ENCODE measurements at places on chromosomes 3 and 15.

- DNase-seq, result no peak
These were observed 152.4 kb upstream of the CGNL1 start for GRCh38 chr15:57223887-57224286.

DNA sequence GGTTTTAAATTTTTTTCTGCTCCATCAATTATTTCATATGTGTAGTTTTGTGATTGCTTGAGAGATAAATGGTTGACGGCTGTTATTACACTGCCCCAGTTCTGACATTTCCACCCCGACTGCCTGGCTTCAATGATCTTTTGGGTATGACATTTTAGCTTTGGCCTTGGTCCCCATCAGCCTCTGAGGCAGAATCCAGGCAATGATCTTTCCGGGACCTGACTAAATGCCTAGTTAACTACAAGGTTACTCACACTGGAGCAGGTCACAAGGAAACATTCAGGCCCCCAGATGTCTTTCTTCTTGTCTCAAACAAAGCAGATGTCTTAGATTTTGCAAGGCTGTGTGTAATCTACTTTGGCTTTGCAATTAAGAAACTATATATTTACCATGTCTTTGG lies 61.1 kb upstream of the TMCO5A start:
- no peak for DNase-seq

DNA sequence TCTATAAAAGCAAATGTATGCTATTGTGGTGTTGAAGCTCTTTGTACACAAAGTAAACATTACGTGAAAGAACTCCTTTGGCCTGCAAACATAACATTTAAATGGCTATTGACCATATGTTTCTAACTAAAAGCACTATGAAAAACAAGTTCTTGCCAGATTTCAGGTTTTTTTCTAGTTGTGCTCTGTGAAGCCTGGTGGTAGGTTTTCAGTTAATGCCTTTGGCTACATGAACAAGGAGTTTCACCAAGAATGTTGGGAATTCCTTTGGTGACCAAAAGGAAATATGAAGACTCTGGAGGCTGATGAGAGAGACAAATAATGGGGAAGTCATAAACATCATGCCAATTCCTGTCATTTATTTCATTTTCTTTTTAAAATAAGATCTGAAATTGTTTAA lies 66.0 kb downstream of the RBMS3 start:
- no peak for DNase-seq

- no peak for DNase-seq
These were observed 399.9 kb upstream of the CBLB start for GRCh38 chr3:106268696-106269095.

DNA sequence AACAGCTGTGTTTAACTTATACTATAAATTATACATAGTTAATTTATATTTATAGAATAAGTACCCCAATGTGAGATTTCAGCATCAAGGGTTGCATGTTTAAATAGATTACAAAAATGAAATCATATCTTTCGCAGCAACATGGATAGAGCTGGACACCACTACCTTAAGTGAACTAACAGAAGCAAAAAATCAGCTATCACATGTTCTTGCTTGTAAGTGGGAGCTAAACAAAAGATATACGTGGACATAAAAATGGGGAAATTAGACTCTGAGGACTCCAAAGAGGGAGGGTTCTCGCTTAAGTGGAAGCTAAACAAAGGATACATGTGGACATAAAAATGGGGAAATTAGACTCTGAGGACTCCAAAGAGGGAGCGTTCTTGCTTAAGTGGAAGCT lies 626.5 kb upstream of the DPPA4 start:
- no peak for DNase-seq

GRCh38 chr15:101651554-101652097 lies 555 bp downstream of the TM2D3 start:
- DNase-seq, result no peak

GRCh38 chr3:42066516-42067181 lies 24.5 kb upstream of the TRAK1 start:
- DNase-seq, result no peak

Data from GM12891 (cell line).